ENCODE measurements at places on chromosomes 3 and 15. TPM values are rescaled to one million over a fixed set of nuclear protein-coding genes. Genes with fewer than 3 reads are reported as not detected.

The RBP2 gene
- total RNA-seq: not detected

- no peaks in the 10 kb centered on the region for H3K36me3 ChIP-seq
- no peaks in the 10 kb centered on the region for H3K27me3 ChIP-seq
- no peak overlapping the region for H3K27ac ChIP-seq
Observed at GRCh38 chr3:27699067-27699466, 23.1 kb downstream of the EOMES start.

DNA sequence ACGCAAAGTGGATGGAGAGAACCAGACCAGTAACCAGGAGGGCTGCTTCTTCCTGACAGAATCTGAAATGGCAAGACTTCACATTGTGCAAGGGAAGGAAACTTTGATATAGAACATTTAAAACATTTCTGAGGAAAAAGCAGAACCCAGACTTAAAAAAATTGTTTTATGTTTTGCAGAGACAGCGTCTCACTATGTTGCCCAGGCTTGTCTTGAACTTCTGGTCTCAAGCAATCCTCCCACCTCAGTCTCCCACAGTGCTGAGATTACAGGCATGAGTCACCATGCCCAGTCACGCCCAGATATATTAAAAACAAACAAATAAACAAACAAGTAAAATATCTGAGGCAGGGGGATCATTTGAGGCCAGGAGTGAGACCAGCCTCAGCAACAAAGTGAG lies 46.2 kb downstream of the CRTAP start:
- H3K4me3 ChIP-seq: no peak overlapping the region
- H3K36me3 ChIP-seq: no peaks in the 10 kb centered on the region
- H3K27me3 ChIP-seq: peaks cover 23% of the 10 kb centered on the region
- DNase-seq: no peak
- no peak overlapping the region for H3K27ac ChIP-seq

DNA sequence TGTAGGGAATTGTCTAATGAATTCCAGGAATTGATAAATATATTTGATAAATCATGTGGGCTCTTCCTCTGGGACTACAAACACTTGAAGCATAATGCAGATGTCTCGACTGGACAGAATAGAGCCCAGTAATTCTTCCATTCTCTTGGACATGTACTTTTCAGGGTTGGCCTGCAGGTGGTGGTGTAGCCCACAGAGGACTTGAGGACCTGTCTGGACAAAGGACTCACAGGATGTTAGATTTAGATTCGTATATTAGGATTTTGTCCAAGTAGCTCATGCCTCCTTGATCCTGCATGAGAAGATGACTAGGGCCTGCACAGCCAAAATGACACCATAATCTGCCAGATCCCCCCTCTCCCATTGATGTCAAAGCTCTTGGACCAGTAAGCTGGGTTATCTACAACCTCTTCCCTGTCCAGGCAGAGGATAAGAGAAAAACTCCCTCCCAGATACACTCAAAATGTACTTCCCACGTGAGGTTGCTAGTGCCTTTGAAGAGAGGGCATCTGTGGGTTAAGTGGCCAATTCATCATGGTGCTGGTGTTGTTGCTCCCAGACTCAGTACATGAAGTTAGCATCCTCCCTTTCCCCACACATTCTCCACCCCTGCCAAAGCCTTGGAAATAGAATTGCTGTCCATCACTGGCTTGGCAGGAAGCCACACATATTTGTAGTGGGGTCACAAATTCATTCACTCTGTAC lies 88.6 kb upstream of the ZNF280D start:
- no peak overlapping the region for H3K27ac ChIP-seq
- H3K4me1 ChIP-seq: peaks cover 33% of the 10 kb centered on the region
- DNase-seq: peak; percentile 63
- no peaks in the 10 kb centered on the region for H3K36me3 ChIP-seq
- H3K4me3 ChIP-seq: no peak overlapping the region
- H3K27me3 ChIP-seq: no peaks in the 10 kb centered on the region

The HCLS1 gene
- 0.90 TPM for total RNA-seq

The PARP15 gene
- total RNA-seq: not detected

The SLC49A4 gene
- total RNA-seq: 9.7 TPM

GRCh38 chr3:122414391-122414790 lies 1.5 kb downstream of the WDR5B start:
- H3K27ac ChIP-seq: peak overlapping the region; percentile 98
- peak overlapping the region; percentile 93 for H3K4me3 ChIP-seq
- peaks cover 31% of the 10 kb centered on the region for H3K4me1 ChIP-seq

- H3K27me3 ChIP-seq: no peaks in the 10 kb centered on the region
- no peak overlapping the region for H3K27ac ChIP-seq
- DNase-seq: no peak
- no peaks in the 10 kb centered on the region for H3K4me1 ChIP-seq
Observed at GRCh38 chr3:143480344-143480743, 360.8 kb downstream of the CHST2 start.

DNA sequence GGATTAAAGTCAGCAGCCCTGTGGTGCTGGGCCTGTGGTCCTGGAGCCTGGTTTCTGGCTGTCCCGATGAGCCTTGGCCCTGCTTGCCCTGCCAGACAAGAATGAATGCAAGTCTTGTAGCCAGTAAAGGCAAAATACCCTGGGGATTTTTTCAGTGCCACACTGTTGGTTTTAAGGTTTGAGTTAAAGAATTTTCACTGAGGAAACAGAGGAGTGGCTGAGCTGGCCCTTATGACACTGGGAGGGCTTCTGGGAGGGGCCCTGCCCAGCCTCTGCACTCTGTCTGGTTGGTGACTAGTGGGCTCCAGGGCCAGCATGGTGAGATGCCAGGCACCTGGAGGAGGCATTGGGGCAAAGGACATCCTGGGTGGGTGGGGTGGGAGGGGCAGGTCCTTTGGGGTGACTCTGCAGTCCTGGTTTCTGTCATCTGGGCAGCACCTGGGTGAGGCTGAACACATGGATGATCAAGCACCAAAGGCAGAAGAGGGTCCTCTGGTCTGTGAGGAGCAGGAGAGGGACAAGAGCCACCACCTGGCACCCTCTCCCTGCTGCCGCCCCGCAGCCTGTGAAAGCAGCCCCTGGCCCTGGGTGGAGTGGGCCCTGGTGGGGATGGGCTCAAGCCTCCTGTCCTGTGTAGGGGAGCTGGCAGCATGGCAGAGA lies 12.5 kb upstream of the PLA2G4E start:
- no peak overlapping the region for H3K27ac ChIP-seq
- H3K4me3 ChIP-seq: no peak overlapping the region
- no peak for DNase-seq

The TRIM42 gene
- total RNA-seq: not detected

DNA sequence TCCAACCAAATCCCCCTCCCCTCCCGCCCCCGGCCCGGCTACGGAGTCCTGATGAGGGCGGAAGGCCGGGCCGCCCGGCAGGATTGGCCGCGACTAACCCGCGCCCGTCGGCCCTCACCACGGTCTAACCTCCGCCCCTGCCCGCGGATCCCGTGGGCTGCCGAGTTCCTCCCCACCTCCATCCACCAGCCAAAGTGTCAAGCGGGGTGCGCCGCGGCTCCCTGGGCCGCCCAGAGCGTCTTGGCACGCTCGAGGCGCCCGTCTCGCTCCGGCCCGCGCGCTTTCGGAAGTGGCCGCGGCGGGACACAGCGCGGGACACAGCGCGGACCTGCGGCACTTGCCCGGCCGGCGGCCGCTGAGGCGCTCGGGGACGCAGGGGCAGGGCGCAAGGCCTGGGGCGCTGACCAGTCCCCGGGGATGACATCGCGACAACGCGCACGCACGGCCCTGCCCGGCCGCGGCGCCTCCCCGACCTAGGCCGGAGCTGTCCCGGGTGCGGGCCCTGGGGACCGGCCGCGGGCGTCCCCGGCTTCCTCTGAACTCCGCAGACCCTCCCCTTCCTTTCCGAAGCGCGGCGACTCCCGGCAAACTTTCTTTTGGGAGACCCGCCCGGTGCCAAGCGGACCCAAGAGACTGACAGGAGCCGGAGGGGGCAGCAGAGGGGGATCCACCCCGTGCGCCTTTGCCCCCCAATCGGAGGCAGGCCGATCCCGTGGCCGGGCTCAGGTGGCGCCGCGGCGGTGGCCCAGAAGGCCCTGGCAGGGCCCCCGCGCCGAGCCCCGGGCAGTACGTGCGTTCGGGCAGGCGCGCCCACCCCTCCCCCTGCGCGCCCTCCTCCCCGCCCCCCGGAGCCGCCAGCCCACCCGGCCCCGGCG lies 112.8 kb upstream of the ICE2 start:
- DNase-seq: no peak
- H3K36me3 ChIP-seq: no peaks in the 10 kb centered on the region
- H3K4me1 ChIP-seq: peaks cover 24% of the 10 kb centered on the region
- H3K27ac ChIP-seq: no peak overlapping the region
- H3K4me3 ChIP-seq: peak overlapping the region; percentile 85

DNA sequence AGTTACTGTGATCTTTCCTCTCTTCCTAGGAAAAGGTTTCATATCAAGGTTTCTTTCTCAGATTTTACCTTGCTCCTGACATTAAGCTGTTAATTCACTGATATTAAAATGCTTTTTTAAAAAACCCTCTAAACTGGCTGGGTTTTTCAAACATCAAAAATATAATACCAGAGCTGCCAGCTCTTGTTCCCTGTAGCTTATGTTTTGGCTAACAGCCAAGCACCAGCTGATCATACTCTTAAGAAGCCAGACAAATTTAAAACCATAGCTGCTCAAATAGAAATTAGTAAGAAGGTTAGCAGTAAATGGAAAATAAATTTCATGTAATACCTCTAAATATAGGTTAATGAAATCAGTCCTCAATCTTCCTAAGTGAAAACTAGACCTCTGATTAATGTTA lies 657.5 kb downstream of the GRM7 start:
- peaks cover 2% of the 10 kb centered on the region for H3K27me3 ChIP-seq
- H3K27ac ChIP-seq: no peak overlapping the region
- H3K4me1 ChIP-seq: no peaks in the 10 kb centered on the region
- H3K36me3 ChIP-seq: no peaks in the 10 kb centered on the region
- H3K4me3 ChIP-seq: no peak overlapping the region

- DNase-seq: no peak
- H3K36me3 ChIP-seq: no peaks in the 10 kb centered on the region
- peaks cover 52% of the 10 kb centered on the region for H3K4me1 ChIP-seq
- H3K27me3 ChIP-seq: peaks cover 3% of the 10 kb centered on the region
Observed at GRCh38 chr15:38128341-38128781, 124.3 kb upstream of the SPRED1 start.

The TMIE gene
- not detected for total RNA-seq

- peaks cover 21% of the 10 kb centered on the region for H3K27me3 ChIP-seq
- H3K27ac ChIP-seq: no peak overlapping the region
- peaks cover 12% of the 10 kb centered on the region for H3K4me1 ChIP-seq
- no peak overlapping the region for H3K4me3 ChIP-seq
Observed at GRCh38 chr3:194054540-194054939, 81.4 kb upstream of the HES1 start.

- no peak overlapping the region for H3K4me3 ChIP-seq
- H3K27me3 ChIP-seq: no peaks in the 10 kb centered on the region
- H3K36me3 ChIP-seq: peaks cover 2% of the 10 kb centered on the region
- peaks cover 18% of the 10 kb centered on the region for H3K4me1 ChIP-seq
- no peak overlapping the region for H3K27ac ChIP-seq
Observed at GRCh38 chr15:85558848-85559247, 178.4 kb downstream of the AKAP13 start.

The B3GNT5 gene
- not detected for total RNA-seq

The ANKUB1 gene
- not detected for total RNA-seq

DNA sequence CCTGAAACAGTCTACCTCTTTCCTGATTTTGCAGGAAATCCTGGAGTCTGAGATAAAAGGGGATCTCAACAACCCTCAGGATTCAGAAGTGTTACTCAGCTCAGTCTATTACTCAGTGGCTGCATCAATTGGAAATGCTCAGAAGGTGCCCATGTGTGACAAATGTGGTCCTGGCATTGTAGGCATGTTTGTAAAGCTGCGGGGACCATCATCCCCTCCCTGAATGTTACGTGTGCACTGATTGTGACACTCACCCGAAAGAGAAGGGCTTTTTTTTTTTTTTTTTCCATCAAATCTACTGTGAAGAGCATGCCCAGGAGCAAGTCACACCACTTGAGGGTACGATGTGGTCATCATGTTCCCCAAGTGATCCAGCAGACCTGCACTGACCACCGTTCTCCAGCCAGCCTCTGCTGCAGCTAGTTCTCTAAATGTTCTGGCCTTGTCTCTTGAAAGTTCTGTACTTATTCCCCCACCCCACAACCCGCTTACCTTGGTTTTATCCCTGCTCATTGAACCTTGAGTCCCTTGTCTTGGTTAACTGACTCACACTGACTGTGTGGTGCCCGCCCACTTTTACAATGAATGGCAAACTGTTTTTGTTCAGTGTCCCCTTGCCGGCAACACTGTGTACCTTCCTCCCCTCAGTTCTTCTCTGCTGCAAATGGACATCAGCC lies 19.8 kb downstream of the ST3GAL6 start:
- peaks cover 5% of the 10 kb centered on the region for H3K27me3 ChIP-seq
- H3K36me3 ChIP-seq: no peaks in the 10 kb centered on the region
- peaks cover 63% of the 10 kb centered on the region for H3K4me1 ChIP-seq
- no peak overlapping the region for H3K27ac ChIP-seq
- no peak for DNase-seq

- H3K4me3 ChIP-seq: no peak within 1 kb of the TSS
- no peaks in the 10 kb centered on the region for H3K4me1 ChIP-seq
- peaks cover 40% of the 10 kb centered on the region for H3K27me3 ChIP-seq
- H3K27ac ChIP-seq: no peak within 1 kb of the TSS
- DNase-seq: no peak
Observed at GRCh38 chr15:78340231-78341056, at the start of gene CRABP1. Gene CRABP1, plus strand, starts transcription at chr15:78340353. Its CDS starts 76 bp downstream, at chr15:78340429.
